ENCODE measurements at places on chromosomes 7 and 10.
A peak's percentile ranks its signal among the peaks of the same experiment; 100 is the strongest.

DNA sequence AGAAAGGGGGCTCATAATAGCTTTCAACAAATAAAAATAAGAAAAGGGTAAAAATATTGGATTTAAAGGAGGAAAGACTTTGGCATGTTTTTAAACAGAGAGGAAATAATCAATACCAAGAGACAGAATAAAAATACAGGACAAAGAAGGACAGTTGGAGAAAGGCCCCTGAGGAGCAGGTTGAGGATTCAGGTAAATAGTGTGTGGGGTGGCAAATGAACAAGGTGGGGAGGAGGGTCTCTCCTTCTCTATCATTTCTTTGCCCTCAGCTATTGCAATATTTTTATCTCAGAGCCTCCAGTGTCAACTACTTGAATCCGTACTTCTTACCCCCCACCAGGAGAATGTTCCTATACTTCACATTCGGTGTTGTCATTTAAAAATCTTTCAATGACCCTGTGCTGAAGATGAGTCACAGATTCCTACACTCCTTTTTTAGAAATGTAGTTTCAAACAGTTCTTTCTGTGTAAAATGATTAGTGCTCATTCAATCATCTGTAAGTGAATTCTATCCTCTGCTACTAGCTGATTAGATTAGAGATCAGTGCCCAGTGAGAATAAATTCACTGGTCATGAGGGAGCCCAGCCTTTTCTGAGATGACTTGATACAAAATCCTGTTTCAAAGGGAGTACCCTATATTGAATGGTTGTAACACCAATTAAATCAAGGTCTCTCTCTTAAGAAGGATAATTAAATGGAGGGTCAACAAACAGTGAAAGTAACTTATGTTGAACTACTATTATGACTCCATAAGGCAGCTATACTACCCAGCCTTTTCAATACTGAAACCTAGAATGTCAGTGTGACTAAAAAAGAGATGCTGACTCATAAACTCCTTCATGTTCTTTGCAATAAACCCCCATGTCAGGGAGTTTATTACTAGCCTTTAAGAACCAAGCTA, 50.4 kb upstream of the WNT16 start:
- H3K27me3 ChIP-seq, result no peaks in the 10 kb centered on the region
- H3K4me3 ChIP-seq, result 0 out of 2 replicates have a peak overlapping the region, but pooled peaks have one; percentile 2
- peaks cover 32% of the 10 kb centered on the region for H3K4me1 ChIP-seq
- H3K27ac ChIP-seq, result peak overlapping the region; percentile 2

DNA sequence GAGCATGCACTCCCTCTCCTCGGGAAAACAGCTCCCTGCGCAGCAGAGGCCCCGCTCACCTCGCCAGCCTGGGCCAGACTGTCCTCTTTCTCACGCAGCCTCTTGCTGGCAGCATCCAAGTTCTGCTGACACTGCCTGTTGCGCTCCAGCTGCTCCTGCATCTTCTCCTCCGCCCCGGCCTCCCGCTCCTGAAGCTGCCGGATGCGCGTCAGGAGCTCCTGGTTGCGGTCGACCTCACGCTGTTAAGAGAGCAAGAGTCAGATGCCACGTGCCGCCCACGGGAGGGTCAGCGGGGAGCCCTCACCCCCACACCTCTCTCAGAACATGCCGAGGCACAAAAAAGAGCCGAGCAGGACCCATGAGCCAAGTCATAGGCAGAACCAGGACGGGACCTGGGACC, 10.2 kb downstream of the MAD1L1 start:
- no peaks in the 10 kb centered on the region for H3K27me3 ChIP-seq
- DNase-seq, result no peak
- H3K4me1 ChIP-seq, result no peaks in the 10 kb centered on the region
- H3K4me3 ChIP-seq, result no peak overlapping the region
- H3K27ac ChIP-seq, result no peak overlapping the region

DNA sequence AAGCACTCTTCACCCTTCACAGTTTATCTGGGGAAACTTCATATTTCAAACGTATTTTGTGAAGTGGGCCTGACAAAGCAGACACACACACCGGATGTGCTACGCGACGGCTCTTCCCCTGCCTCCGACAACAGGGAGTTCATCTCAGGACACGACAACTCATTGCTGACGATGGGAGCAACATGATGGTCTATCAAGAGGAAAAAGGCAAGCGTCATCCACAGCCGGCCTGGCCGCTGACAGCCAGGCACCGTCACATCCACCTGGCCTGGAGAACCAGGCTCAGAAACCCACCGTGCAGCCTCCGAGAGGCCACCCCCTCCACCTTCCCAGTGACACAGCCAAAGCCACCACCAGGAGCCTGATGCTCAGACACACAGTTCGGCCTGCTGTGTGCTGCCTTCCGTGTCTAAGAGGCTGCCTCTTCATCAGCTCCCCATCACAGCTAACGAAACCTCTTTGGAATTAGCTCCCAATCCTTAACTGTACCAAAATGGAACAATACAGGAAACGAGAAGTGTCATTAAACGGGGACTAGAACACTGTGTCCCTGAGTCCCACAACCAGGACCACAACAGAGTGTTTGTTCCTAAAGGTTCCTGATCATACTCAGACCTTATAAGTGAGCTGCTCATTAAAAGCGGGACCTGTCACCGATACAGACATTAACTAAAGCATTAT, 76.7 kb downstream of the SFMBT2 start:
- no peaks in the 10 kb centered on the region for H3K4me1 ChIP-seq
- no peak overlapping the region for H3K27ac ChIP-seq
- no peaks in the 10 kb centered on the region for H3K27me3 ChIP-seq
- no peak overlapping the region for H3K4me3 ChIP-seq

- H3K36me3 ChIP-seq, result no peaks in the 10 kb centered on the region
- H3K4me1 ChIP-seq, result no peaks in the 10 kb centered on the region
- no peak for DNase-seq
- no peak overlapping the region for H3K27ac ChIP-seq
- H3K4me3 ChIP-seq, result no peak overlapping the region
- no peaks in the 10 kb centered on the region for H3K27me3 ChIP-seq
Measured at GRCh38 chr10:91702620-91703019, 69.7 kb upstream of the PPP1R3C start.

DNA sequence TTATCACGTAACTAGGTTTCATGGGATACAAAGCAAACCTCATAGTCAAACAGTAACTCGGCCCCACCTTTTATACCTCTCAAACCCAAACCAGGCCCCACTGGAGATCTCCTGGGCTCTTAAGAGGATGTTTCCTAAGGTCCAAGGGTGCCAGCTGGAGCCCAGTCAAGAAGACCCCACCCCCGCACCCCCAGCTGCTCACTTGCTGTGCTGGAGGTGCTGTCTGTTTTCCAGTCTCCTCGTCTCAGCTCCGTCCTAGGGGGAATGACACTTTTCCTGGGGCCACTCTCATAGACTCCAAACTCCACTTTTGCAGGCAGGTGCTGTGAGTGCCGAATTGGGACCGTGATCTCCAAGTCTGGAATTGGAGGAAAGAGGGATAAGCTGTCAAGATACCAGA, 22.7 kb upstream of the TM9SF3 start:
- no peaks in the 10 kb centered on the region for H3K36me3 ChIP-seq
- no peak for DNase-seq
- no peaks in the 10 kb centered on the region for H3K27me3 ChIP-seq
- H3K27ac ChIP-seq, result no peak overlapping the region

- no peak overlapping the region for H3K4me3 ChIP-seq
- DNase-seq, result no peak
- no peak overlapping the region for H3K27ac ChIP-seq
- no peaks in the 10 kb centered on the region for H3K36me3 ChIP-seq
Measured at GRCh38 chr7:157702311-157703023, 365.7 kb downstream of the DNAJB6 start.

DNA sequence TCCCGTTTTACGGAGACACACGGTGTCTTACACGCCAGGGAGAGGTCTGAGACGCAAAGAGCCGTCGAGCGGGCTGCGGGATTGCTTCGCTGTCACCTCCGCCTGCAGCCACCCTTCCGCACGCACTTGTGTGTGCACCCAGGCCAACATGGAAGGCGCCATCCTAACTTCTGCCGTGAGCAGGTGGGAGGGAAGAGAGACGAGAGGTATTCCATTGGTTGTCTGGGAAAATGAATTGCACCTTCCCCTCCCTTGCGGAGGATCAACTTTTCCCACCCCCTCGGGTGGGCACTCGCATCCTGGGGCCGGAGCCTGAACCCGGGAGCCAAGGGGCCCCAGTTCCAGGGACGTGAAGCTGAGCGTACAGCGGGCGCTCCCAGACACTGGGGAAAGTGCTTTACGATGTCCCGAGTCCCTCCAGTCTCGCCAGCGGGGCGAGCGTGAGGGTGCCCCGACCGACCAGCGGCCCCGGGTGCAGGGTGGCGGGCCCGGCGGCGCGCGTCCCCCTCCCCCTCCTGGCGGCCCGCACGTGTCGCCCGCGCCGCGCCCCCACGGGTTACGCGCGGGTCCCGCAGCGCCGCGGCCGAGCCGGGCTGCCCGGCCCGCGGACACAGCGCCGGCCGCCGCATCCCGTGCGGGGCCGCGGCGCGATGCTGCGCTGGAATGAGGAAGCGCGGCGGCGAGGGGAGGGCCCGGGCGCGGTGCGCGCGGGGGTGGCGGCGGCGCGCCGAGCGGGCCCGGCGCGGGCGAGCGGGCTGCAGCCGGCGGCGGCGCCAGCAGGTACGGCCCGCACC, 984 bp upstream of the IKZF1 start:
- DNase-seq, result no peak
- H3K27ac ChIP-seq, result no peak overlapping the region
- H3K36me3 ChIP-seq, result no peaks in the 10 kb centered on the region
- H3K27me3 ChIP-seq, result no peaks in the 10 kb centered on the region
- H3K4me3 ChIP-seq, result peak overlapping the region; percentile 42

DNA sequence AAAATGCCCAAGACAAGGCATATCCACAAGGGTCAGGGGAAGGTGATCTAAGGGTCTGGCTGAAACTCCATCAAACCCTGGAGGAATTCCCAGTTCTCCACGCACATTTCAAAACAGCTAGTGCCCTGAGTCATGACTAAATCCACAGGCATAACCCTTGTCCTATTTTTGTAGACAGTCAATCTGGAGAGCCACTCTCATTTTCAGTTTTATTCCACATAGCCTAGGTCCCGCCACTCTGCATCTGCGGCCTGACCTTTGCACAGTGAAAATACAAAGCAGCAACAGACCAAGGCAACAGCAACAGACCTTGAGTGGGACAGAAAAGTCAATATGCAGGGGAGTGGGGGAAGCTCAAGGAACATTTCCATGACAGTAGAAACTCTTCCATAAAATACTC, 201.4 kb upstream of the NPVF start:
- H3K36me3 ChIP-seq, result no peaks in the 10 kb centered on the region
- DNase-seq, result no peak
- H3K4me3 ChIP-seq, result no peak overlapping the region
- H3K4me1 ChIP-seq, result no peaks in the 10 kb centered on the region

- no peaks in the 10 kb centered on the region for H3K4me1 ChIP-seq
- no peak for DNase-seq
- H3K27me3 ChIP-seq, result no peaks in the 10 kb centered on the region
- no peak overlapping the region for H3K4me3 ChIP-seq
- no peaks in the 10 kb centered on the region for H3K36me3 ChIP-seq
Measured at GRCh38 chr7:33495207-33495606, 365.8 kb downstream of the BBS9 start.

DNA sequence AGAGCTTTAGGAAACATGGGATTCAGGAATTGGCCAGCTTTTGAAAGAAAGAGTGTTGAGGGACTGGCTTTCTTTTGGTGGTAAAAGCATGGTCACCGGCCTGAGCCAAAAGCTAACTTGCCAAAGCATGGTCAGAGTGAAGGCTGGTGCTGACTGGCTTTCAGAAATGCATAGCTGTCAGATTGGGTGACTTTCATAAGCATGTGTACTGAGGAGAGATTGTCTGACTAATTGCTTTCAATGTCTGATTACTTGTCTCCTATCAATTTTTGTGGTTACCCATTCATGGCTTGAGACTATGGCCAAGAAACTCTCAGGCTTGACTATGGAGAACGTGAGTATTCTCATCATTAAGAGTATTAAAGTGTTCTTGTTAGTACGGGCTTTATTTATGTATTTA, 28.2 kb downstream of the ZNF25 start:
- H3K4me3 ChIP-seq, result no peak overlapping the region
- no peaks in the 10 kb centered on the region for H3K36me3 ChIP-seq
- DNase-seq, result no peak

DNA sequence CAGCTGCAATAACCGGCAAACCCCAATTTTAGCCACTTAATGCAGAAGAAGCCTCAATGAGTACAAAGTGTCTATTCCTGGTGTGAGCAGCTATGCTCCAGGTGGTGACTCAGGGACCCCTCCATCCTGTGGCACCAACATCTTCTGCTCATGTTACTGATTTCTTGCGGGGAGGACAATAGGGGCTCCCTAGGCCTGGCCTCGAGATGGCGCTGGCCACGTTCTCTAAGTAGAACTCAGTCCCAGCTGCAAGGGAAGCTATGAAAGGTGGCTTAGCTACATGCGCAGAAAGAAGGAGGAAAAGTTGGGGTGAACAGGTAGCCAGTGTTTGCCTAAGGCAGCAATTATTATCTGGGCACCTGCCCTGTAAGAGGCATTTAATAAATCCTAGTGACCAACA, 6.6 kb downstream of the GJD4 start:
- DNase-seq, result no peak
- H3K4me3 ChIP-seq, result no peak overlapping the region
- no peaks in the 10 kb centered on the region for H3K36me3 ChIP-seq
- no peak overlapping the region for H3K27ac ChIP-seq
- H3K4me1 ChIP-seq, result no peaks in the 10 kb centered on the region

DNA sequence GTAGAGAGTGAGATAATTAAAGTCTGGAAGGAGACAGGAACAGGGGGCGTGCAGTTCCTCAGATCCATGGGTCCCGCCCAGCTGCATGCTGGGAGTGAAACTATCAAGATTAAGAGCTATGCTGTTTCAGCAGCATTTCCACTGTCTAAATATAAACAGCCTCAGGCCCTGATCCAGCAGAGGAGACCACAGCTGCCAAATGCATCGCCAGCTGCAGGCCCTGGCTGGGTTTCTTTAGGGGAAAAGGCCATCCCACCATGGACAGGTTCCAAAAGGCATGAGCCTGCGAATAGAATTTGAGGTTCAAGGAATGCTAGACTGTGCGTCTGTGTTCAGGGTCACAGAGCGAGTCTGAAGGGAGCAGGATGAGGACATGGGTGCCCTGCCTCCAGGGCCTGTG, 411.4 kb downstream of the PAXIP1 start:
- no peak overlapping the region for H3K4me3 ChIP-seq
- peaks cover 15% of the 10 kb centered on the region for H3K4me1 ChIP-seq
- no peaks in the 10 kb centered on the region for H3K27me3 ChIP-seq
- H3K27ac ChIP-seq, result peak overlapping the region; percentile 14
- no peaks in the 10 kb centered on the region for H3K36me3 ChIP-seq

DNA sequence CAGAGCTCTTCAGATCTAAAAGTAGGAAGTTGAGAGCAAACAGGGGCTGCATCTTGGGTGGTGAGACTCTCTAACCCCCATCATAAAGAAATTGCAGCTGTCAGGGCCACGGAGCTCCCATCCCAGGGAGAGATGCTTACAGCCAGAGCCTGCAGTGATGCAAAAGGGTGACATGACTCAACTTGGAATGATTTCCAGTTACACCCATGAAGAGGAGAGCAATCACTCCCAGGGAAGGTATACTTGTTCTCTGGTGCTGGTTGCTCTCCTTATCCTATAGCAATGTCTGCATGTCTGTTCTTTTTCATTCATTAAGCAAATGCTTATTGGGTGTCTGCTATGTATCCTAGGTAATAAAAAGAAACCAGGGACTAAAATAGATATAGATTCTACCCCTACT, 228.0 kb downstream of the RAB11FIP2 start:
- H3K27me3 ChIP-seq, result no peaks in the 10 kb centered on the region
- no peaks in the 10 kb centered on the region for H3K36me3 ChIP-seq
- no peak overlapping the region for H3K27ac ChIP-seq
- H3K4me1 ChIP-seq, result no peaks in the 10 kb centered on the region

Measured in MM.1S (cell line).